ENCODE measurements at places on chromosomes 7 and 10.
A peak's percentile ranks its signal among the peaks of the same experiment; 100 is the strongest.

DNA sequence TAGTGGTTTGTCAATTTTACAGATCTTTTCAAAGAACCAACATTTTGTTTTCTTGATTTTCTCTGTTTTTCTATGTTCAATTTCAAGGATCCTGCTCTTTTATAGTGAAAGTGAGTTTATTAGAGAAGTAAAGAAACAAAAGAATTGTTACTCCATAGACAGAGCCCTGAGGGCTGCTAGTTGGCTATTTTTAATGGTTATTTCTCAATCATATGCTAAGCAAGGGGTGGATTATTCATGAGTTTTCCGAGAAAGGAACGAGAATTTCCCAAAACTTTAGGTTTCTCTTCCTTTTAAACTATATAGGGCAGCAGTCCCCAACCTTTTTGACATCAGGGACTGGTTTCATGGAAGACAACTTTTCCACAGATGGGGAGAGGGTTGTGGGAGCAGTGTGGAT is 165.0 kb downstream of the CCSER2 start:
- no peak for DNase-seq

GRCh38 chr10:25839683-25840082 is 94.3 kb upstream of the MYO3A start:
- DNase-seq, result no peak

GRCh38 chr7:22419488-22419887 is 62.5 kb upstream of the RAPGEF5 start:
- DNase-seq, result no peak

DNA sequence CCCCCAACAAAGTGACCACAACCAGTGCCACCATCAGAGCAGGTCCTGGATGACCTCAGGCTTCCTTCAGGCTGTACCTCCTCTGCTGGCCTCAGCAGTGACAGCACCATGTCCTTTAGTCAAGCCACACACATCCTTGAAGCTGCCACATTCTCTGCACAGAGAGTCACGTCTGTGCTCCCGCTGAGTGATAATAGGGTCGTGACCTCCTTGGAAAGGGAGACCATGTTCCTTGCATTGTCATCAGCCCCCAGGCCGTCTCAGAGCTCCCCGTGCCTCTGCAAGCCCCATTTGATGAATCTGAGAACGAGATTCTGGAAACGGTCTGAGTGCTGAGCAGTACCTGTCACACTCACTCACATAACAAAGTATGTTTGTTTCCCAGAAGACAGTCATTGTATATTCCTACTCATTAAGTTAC is 106.5 kb upstream of the PRR15 start:
- DNase-seq, result no peak

GRCh38 chr7:68334636-68335272 is 1263.5 kb upstream of the AUTS2 start:
- DNase-seq, result no peak

- DNase-seq, result no peak
Measured at GRCh38 chr10:112966194-112966855, 16.3 kb downstream of the TCF7L2 start.

- DNase-seq, result no peak
Measured at GRCh38 chr7:135392701-135393100, 117.2 kb downstream of the CNOT4 start.

DNA sequence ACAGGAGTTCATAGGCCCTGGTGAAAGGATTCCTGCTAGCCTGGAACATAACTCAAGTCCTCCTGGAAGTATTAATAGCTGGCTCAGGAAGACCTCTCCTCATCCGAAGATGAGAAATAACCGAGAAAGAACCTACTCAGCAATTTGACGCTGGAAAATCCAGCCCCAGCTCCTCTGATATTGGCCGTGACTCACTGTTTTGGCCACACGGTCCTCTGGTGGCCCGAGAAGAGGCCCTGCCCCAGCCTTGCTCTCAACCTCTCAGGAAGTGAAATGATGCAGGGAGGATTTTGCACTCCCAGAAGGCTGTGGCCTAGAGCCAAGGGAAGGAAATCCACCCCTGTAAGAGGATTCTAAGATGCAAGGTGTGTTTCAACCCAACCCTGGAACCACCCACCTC is 121.6 kb downstream of the MTPAP start:
- DNase-seq, result no peak

- DNase-seq, result no peak
Measured at GRCh38 chr10:62154231-62154630, 114.4 kb downstream of the RTKN2 start.

DNA sequence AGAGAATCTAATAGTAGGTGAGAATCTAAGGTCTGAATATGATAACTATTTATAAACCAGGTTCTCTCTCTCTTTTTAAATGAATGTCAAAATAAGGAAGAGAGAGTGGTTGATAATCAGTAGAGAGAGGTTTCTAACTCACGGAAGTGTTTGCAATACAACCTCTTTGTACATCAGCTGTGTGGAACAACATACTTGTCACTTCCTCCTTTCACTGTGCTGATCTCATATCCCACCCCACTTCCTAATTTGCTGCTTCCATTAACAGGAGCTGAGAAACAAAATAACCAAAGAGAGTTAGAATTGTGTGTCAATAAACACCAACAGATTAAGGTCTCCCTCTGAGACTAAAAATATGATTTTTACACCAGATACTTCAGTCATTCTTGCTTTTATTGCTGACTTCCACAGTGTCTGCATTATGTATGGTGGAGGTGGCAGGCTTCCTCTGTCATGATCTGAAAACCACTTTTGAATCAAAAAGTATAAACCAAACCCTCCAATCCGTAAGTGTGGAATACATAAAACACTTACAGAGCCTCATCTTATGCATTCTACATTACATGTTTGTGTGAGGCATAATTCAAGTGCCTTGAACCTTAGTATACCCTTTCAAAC is 25.0 kb downstream of the CACUL1 start:
- no peak for DNase-seq

- DNase-seq, result no peak
Measured at GRCh38 chr10:98920807-98921206, 314.8 kb downstream of the HPSE2 start.

GRCh38 chr7:114303301-114303700 is 111.3 kb upstream of the FOXP2 start:
- no peak for DNase-seq

GRCh38 chr10:71042216-71042615 is 153.9 kb upstream of the PCBD1 start:
- DNase-seq, result no peak

DNA sequence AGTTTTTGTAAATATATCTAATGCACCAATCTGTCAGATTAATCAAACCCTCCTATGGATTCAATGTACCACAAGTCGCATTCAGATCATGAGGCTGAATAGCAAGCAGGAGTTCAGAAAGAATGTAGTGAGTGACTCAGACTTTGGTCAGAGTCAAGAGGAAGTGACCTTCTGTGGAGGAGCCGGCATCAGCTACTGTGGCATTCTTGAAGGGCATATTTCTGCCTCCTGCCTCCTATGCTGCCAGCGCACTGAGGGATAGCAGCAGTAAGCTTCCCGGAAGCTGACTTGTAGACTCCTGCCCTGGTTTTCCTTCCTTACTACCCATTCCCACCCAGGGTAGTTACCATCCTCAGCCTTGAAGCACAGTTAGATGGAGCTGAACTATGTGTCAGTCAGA is 867.5 kb downstream of the NRG3 start:
- peak; percentile 28 for DNase-seq

DNA sequence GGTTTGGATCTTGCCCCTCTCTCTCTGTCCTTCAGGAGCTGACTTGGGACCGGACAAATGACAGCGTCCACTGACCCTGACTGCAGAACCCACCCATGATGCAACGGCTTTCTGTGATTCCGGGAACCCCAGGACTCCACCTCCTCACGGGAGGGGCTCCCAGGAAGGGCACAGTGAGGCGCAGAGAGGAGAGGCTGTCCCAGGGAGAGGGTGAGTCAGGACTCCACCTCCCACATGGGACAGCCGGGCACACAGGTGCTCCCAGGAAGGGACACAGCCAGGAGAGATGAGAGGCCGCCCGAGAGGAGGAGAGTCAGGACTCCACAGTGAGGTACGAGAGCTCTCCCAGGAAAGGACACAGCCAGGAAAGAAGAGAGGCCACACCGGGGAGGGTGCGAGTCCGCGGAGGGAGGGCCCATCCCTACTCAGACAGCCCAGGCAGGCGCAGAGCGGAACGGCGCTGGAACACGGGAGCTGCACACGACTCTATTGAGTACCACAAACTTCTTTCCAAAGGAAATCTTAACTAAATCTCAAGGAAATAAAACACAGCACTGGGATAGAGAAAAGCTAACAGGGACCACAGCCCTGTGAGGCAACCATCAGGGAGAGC is 162.5 kb downstream of the MAD1L1 start:
- DNase-seq, result no peak

- DNase-seq, result no peak
Measured at GRCh38 chr7:86209036-86209435, 434.7 kb upstream of the GRM3 start.

DNA sequence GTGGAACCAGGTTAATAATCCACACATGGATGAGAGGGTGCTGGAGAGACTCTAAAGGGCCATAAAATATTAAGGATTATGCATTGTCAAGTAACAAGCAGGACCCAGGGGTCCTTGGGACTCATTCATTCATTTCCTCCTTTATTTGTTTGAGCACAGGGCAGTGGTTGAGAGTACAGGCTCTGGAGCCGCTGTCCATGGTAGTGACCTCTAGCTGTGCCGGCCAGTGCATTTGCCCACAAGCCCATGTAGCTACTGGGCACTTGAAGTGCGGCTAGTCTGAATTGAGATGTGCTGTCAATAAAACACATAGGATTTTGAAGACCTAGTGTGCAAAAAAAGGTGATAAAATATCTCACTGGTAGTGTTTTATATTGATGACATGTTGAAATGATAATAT is 137.6 kb downstream of the C10orf105 start:
- DNase-seq, result no peak

DNA sequence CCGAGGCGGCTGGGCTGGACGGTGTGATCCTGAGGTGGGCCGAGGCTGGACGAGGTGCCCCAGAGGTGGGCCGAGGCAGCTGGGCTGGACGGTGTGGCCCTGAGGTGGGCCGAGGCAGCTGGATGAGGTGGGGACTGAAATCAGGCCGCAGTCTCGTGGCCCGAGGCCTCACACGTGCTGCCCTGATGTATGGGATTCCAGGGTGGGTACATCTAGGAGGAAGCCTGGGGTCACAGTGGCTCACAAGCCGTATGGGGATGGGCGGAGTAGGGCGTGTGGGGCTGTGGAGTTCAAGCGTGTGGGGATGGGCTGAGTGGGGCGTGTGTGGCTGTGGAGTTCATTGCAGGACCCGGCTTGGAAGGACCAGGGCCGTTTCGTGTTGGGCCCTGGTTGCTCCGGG is 12.5 kb upstream of the NKX6-2 start:
- no peak for DNase-seq
